ENCODE measurements at places on chromosomes 6 and 20.

GRCh38 chr6:113600551-113601339 lies 256.4 kb upstream of the MARCKS start:
- no peak for DNase-seq

GRCh38 chr6:53189554-53189953 lies 40.9 kb upstream of the GCM1 start:
- DNase-seq, result no peak

GRCh38 chr20:22905658-22906057 lies 129.5 kb upstream of the SSTR4 start:
- DNase-seq, result no peak

- DNase-seq, result peak; percentile 40
Observed at GRCh38 chr6:133132466-133132971, 108.6 kb upstream of the EYA4 start.

DNA sequence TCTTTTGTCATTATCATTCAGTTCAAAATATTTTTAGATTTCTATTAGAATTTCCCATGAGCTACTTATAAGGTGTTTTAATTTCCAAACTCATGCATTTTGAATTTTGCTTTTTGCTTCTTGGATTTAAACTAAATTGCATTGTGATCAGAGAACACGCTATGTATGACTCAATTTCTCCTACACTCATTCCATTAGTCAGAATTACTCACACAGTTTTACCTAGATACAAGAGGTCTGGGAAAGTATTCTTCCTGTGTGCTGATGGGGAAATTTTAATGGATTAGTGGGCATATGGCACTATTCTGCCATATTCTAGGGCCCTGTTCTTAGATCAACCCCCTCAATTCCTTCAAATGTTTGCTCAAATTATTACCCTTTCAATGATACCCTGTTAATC lies 49.9 kb upstream of the BMP5 start:
- DNase-seq, result no peak

DNA sequence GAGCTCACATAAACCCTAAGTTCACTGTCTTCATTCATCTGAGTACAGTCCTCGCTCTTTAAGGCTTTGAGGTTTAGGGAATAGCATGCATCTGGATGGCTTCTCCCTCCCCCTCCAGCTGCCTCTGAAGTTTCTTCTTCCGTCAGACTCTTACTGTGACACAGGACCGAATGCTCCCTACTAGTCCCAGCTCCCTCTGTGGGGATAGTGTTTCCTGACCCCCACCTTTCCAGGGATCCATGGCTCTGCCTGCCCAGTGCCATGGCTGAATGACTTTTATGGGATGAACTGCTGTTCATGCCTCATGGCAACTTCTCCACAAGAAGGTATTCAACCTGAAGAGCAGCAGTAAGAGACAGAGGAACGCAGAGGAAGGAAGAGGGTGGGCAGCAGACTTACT lies 79.8 kb upstream of the EMILIN3 start:
- DNase-seq, result no peak

DNA sequence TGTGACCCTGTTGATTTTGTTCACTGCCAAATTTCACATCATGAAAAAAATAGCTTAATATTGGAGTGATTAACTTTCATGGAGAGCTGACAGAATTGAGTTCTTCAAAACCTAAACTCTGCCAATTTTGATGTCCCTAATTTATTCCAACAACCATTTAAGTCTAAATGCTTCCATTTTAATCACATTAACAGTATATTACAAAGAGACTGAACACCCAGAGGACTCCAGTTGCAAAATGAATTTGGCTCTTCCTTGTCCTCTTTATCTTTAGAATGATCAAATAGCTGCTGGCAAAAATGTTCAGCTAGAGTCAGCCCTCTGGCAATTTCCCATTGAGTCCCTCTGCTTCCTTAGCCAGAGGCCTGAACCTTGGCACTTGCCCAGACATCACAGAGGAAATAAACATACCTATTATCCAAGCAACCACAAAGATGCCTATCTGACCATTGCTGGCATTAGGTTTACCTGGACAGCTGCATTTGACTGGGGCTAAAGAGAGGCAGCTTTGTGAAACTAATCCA lies 299.0 kb upstream of the STXBP5 start:
- DNase-seq, result no peak

DNA sequence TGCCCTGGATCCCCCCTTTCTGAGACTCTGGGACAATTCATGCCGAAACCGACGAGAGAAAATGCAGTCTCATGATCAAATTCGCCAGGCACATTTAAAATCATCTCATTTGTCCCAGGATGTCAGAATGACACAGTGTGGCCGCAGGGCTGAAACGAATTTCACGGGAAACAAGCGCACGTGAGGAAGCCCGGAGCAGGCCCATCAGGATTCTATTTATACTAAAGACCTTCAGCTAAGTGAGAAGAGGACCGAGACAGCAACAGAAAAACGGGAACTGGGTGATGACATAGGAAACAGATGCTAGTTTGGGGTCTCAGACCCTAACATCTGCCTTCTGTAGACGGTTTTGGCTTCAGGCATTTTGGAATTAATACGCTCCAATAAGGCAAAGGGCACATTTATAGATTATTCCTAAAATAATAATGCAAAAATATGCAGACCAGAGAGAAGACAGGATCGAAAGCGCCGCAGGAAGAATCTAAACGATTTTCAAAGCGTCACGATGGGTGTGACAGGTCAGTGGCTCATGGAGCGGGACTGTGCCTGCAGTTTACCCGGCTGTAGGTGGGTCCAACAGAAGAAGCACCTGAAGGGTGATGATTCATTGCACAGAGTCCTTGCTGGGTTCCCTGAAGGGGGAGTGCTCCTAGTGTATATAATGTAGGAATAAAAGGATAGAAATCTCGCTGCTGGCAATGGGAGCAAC lies 80.8 kb upstream of the MPC1 start:
- DNase-seq, result no peak
